ENCODE measurements at places on chromosomes 2 and 18. TPM values are rescaled to one million over a fixed set of nuclear protein-coding genes. Genes with fewer than 3 reads are reported as not detected.

The SERPINB11 gene
- not detected for polyA plus RNA-seq

The UGT1A7 gene
- polyA plus RNA-seq, result not detected

The SMAD2 gene
- polyA plus RNA-seq, result 56.9 TPM

The SCG2 gene
- polyA plus RNA-seq, result 0.16 TPM

The SERPINB12 gene
- not detected for polyA plus RNA-seq
